ENCODE measurements at places on chromosomes 3 and 15. TPM values are rescaled to one million over a fixed set of nuclear protein-coding genes. Genes with fewer than 3 reads are reported as not detected.

MFN1 gene
- 18.5 TPM for polyA plus RNA-seq

FGF12 gene
- 0.72 TPM for polyA plus RNA-seq

GHSR gene
- polyA plus RNA-seq, result not detected

TMEM266 gene
- polyA plus RNA-seq, result 0.11 TPM

SIDT1 gene
- 2.2 TPM for polyA plus RNA-seq

BCHE gene
- 18.5 TPM for polyA plus RNA-seq

SYNM gene
- polyA plus RNA-seq, result 898 TPM

SPRED1 gene
- polyA plus RNA-seq, result 8.2 TPM

LRRK1 gene
- polyA plus RNA-seq, result 12.3 TPM

IDH3A gene
- polyA plus RNA-seq, result 39.4 TPM

ZNF639 gene
- 36.8 TPM for polyA plus RNA-seq

FRMD5 gene
- 0.32 TPM for polyA plus RNA-seq

STRIT1 gene
- not detected for polyA plus RNA-seq

DNA sequence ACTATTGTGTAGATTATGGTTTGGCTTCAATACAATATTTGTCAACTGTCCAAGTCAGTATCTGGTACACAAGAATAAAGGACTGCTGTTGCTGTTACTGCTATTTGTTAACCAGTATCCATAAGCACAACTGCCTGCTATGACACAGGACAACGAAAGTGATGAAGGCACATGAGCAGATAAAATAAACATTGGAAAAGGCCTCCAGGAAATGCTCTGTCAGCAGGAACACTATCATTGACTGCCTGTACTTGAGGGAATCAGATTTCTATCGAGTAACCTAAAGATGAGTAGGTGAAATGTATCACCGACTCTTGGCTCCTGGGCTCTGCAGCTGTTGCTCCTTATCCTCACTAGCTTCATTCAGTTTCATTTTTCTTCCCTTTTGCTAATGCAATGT, 56.5 kb downstream of the FMN1 start:
- DNase-seq, result no peak

DNA sequence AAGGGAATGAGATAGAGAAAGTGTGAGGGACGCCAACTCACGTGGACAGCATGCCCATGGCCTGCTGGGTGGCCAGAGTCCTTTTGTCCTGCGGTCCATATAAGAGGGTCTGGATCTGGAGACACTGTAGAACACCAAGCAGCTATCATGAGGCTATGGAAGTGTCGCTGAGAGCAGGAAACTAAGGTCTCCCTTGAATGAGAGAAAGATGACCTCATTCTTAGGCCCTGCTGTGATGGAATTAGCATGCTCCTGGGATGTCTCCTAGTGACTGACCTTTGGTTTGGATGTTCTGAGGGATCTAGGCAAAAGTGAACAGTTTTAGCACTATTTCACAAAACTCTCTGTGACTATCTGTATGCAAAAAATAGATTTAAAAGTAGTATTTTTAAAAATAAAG, 34.4 kb downstream of the SYNM start:
- no peak for DNase-seq

- no peak for DNase-seq
Observed at GRCh38 chr3:53357458-53357857, 10.1 kb upstream of the DCP1A start.

GRCh38 chr15:73856458-73857192, 16.7 kb upstream of the TBC1D21 start:
- DNase-seq, result no peak

GRCh38 chr15:60407415-60407805, 9.6 kb upstream of the ANXA2 start:
- no peak for DNase-seq

- no peak for DNase-seq
Observed at GRCh38 chr3:123700791-123701722, 116.2 kb upstream of the HACD2 start.

- no peak for DNase-seq
Observed at GRCh38 chr3:24763393-24763792, 268.7 kb upstream of the THRB start.

- DNase-seq, result peak; percentile 49
Observed at GRCh38 chr15:43316016-43316970, 14.1 kb downstream of the LCMT2 start.

- no peak for DNase-seq
Observed at GRCh38 chr3:121330634-121331033, 215.2 kb downstream of the POLQ start.

DNA sequence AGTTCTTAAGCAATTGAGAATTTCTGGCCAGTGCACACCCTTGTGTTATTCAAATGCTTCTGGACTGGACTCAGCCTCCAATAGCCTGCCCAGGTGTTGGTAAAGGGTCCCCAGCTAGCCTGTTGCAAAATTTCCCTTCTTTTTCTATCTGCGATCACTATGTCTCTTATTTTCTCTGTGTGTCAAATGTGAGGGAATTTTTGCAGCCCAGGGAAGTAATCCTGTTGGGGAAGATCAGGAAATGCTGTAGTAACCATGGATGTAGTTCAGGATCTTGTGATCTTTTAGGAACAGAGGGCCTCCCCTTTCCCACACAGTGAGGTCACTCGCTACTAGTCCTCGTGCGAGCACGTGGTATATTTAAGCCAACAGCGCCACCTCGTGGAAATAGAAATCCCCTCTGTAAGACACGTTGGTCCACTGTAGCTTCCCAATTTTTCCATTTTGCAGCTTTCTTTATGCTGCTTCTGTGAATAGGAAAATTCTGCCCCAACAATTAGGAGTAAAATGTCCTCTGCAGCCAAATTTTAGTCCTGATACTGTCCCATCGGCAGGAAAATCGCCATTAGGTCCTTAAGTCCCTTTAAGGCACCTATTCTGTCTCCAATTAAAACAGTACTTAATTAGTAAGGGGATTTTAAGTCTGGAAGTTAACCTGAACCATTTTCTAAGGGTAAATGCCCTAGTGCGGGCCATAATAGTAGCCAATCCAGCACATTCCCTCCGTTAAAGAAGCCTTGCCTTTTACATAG, 4.0 kb upstream of the SMCO1 start:
- DNase-seq, result no peak

- DNase-seq, result no peak
Observed at GRCh38 chr15:68713874-68714273, 106.8 kb downstream of the ANP32A start.

GRCh38 chr15:78130466-78131294, 565 bp downstream of the CIB2 start:
- DNase-seq, result no peak

DNA sequence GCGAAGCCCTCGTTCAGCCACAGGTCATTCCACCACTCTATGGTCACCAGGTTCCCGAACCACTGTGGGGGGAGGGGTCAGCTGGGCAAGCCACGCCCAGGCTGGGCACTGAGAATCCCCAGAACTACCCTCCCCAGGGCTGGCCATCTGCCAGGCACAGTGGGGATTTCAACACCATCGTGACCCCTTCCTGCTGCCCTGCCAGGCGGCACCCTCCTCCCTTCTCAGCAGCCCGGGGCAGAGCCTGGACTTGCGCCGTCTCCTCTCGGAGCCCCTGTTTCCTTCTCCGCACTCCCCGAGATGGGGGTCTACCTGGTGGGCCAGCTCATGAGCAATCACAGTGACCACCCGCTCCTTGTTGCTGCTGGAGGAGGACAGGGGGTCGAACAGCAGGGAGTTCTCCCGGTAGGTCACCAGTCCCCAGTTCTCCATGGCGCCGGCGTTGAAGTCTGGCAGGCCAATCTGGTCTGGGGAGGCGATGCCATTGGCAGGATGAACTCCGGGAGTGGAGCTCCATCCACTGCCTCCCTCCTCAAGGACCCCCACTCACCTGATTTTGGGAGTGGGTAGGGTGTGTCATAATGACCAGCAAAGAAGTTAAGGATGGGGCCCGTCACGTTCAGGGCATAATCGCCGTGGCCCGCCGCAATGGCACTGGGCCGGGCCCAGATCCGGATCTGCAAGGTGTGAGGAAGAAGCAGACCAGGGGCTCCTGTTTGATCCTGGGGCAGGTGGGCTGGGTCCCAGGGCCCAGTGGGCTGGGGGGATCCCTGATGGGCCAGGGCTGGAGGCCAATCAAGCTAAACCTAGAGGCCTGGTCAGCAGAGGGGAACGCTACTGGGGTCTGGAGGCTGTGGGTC, 10.5 kb downstream of the ANPEP start:
- DNase-seq, result no peak

DNA sequence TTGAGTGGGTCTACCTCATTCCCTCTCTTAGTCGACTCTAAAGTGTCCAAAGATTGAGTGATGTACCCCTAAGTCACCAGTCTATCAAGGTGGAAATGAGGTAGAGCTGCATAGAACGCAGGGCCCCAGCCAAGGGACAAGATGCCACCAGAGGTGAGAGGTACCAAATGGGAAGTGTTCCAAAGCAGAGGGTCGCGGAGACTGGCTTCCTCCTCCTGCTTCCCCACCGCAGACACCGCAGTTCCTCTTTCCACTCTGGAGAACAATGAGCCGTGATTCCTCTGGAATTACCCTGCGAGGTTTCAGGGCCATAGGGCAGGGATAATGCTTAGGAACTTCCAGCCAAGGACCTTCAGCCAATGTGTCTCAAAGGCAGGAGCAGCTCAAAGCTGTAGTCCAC, 55.8 kb downstream of the DAPK2 start:
- no peak for DNase-seq

GRCh38 chr3:87077355-87077754, 86.4 kb upstream of the VGLL3 start:
- no peak for DNase-seq

DNA sequence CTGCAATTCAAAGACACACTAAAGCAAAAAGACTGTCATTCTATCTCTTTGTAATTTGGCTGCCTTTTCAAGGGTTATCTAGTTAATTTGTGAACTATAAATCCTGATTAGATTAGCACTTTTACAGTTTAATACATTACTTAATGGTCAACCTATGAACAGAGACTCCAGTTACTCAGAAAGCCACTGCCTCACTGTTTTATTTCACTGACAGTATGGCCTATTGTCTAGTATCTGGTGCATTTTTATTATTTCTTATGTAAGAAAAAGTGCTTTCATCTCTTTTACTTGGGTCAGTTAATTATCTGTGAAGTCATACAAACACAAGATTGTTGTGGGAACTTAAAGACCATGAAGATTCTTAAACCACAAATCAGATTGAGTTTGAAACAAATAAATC, 133.8 kb downstream of the ZBBX start:
- no peak for DNase-seq

DNA sequence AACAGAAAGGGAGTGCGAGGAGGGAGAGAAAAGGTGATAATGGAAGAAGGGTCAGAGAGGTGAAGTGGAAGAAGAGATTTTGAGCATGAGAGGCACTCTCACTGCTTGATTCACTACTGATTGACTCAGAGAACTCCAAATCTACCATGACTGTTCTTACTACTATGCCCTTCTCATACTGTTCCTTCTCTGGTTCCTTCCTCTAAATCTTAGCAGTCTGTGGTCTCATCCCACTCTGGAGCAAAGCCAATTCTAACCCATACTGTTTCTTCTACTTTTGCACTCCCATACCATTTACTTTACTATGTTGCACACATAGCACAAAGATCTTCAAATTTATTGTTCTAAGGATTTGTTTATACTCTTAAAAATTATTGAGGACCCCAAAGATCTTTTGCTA, 100.8 kb downstream of the DTWD1 start:
- no peak for DNase-seq

- no peak for DNase-seq
Observed at GRCh38 chr3:122974764-122975162, 52.8 kb downstream of the SEMA5B start.

GRCh38 chr3:35936571-35936970, 297.2 kb downstream of the ARPP21 start:
- no peak for DNase-seq

DNA sequence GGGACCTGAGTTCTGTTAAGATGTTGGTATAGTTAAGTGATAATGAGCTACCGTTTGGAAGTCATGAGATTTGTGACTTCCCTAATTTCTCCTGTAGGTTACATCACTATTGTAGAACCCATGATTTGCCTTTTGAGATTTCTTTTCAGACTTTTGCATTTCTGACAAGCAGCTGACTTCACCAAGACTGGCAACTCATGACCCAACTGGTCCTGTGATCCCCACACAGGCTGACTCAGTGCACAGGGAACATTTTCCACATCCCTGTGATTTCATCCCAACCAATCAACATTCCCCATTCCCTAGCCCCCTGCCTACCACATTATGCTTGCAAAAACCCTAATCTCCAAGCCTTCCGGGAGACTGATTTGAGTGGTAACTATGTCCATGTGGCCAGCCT, 242.1 kb upstream of the PDZRN3 start:
- no peak for DNase-seq

GRCh38 chr15:50181969-50182218, at the start of gene SLC27A2:
Gene SLC27A2, plus strand, starts transcription at chr15:50182196. Its CDS starts 232 bp downstream, at chr15:50182428.
- DNase-seq, result no peak

- DNase-seq, result no peak
Observed at GRCh38 chr3:152155246-152156020, 113.3 kb upstream of the MBNL1 start.

GRCh38 chr3:128532012-128532983, 39.3 kb upstream of the GATA2 start:
- DNase-seq, result peak; percentile 23

DNA sequence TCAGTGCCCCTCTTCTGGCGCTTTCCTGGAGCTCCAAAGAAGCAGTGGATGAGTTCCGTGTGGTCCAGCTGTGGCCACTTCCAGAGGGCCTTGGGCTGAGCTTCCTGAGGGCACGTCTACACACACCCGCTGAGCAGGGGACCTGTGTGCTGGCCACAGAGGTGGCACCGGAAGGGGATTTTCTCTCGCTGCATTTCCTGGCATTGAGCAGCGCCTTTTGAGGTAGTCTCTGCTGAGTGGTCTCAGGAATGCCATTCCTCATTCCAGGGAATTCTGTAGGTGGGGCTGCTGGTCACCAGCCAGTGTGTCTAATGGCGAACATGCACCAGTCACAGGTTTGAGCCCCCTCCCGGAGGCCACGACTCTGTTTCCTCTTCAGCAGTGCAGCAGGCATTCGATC, 48.1 kb downstream of the AMOTL2 start:
- no peak for DNase-seq

DNA sequence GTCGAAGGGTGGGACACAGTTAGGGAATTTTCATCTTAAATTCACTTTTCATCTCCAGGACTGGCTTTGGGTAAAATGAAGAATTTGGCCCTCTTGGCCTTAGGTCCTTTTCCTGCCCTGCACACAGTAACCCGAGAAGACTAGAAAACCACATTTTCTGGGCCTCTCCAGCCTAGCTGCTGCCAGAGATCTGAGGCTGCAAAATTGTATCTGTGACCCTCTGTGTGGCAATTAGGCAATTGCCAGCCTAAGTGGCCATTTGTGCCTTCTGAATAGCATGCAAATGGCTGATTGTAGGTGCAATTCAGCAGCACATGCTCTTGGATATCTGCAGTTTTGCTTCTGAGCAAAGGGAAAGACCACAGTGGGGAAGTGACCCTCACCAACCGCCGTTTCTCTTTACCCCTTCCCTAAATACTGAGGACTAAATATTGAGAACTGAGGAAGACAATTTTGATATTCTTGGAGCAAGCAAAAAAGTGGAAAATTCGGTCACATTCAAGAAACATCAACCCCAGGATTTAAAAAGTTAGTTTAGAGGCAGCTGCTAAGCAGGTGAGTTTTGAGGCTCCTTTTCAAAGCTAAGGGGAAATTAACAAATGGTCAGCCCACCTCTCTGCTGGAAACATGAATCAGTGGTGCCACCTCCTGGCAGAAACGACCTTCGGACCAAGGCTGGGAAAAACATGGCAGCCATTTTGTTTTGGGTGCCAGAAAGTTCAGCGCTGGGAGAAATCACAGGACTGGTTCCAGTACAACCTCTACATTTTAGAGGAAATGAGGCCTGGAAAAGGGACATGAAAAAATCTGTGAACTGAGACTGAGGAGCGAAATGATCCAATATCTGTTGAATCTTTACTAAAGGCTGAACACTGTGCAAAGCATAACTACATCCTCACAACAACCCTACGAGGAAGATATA, 56.6 kb upstream of the PRTG start:
- no peak for DNase-seq

Data from urinary bladder (tissue), 4 donors.